Stimulated activated CD8-positive, alpha-beta memory T cell treated with anti-CD3 and anti-CD28 coated beads, Interleukin-4, amount 100 ng/mL, for 4 hours (primary cell): ENCODE measurements at places on chromosomes 16 and 17.

- DNase-seq: no peak
These were observed 26.3 kb downstream of the PMP22 start for GRCh38 chr17:15238676-15239422.

DNA sequence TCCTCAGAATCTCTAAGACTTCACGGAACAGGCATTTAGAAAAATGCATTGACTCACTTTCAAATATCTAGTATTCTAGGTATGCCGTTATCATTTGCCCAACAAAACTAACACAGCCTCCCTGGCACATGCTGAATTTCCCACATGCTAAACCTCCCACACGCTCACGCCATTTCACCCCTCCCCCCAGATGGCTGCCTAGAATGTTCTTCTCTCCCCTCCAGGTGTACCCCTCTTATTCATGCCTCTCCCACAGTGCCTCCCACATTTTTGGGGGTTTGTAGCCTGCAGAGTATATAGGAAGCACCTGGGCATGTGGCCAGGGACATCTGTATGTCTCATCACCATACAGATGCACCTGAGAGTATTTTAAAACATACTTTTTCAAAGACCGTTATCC lies 38.2 kb upstream of the ICAM2 start:
- no peak for DNase-seq

DNA sequence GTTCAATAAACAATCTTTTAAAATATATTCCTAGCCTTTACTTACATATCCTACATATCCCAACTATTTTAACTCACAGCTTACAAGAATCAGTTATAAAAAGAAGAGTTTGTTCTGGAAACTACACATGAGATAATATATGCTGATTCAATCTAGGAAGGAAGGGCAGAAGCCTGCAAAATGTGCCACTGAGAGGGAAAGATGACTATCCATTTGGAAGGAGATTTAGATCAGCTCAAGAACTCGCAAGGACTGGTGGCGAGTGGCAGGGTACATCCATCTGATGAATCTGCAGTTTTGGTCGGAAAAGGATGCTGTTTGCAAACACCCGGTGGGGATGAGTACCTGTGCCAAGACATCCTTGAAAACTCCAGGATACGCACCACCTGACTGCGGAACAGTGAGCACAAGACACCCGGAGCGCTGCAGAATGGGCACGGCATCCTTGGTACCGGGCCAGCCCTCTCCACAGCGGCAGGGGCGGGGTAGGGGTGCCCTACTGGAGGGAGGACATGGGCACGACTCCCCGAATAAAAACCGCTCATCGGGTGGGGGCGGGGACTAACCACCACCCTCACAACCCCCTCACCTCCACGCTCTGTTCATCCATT lies 723 bp downstream of the TRIM37 start:
- peak; percentile 57 for DNase-seq

GRCh38 chr16:81836279-81837054 lies 57.4 kb downstream of the PLCG2 start:
- no peak for DNase-seq

DNA sequence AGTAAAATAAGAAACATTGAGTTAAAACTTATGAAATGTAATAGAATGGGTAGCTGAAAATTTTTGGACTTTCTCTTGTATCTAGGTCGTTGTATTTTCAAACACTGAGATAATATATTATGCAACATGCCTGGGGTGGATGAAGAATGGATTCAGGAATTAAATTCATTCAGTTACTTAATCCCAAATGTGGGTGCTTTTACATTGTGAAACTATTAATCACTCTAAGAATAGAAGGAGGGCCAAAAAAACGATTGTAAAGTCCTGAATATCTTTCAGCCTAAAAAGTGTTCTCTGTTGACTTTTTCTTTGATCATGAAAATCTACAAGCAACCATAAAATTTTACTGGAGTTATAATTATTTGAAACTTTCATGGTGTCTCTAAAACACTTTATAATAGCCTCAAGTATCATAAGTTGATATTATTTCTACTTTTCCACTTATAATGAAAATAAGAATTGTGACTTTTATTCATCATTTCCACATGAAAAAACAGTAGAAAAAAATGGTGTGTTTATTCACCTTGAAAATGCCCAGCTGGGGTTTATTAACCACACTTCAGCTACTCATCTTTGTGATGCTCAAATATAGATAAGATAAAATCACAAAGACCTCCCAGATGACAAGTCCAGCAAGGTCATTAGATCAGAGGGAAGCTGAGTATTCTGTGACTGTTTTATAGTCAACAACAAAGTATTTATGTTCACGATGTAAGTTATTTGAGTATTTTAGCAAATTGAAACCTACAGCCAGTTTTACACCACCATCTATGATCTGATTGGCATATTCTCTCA lies 619.9 kb upstream of the SOX9 start:
- no peak for DNase-seq

GRCh38 chr17:46971647-46972300 lies 7.3 kb downstream of the RPRML start:
- no peak for DNase-seq

DNA sequence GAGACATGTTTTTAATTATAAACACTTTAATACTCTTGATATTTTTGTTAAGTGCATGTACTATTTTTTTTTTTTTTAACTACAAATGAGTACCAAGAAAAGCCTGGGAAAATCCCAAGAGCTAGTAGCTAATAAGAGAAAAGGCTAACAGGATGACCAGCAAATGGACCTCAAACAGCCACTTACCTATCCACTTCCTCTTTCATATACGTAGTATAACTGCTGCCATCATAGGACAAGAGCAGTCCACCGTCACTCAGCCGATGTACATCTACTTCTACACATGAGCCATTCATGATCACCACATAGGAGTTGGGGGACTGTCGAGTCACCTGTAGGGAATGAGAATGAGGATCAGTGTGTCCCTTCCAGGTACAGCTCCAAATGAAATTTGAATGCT lies 128.0 kb upstream of the C17orf78 start:
- no peak for DNase-seq

GRCh38 chr17:3754458-3755334 lies 31.0 kb downstream of the HASPIN start:
- DNase-seq: no peak

- DNase-seq: no peak
These were observed 525.2 kb upstream of the GOT2 start for GRCh38 chr16:59259074-59259949.

DNA sequence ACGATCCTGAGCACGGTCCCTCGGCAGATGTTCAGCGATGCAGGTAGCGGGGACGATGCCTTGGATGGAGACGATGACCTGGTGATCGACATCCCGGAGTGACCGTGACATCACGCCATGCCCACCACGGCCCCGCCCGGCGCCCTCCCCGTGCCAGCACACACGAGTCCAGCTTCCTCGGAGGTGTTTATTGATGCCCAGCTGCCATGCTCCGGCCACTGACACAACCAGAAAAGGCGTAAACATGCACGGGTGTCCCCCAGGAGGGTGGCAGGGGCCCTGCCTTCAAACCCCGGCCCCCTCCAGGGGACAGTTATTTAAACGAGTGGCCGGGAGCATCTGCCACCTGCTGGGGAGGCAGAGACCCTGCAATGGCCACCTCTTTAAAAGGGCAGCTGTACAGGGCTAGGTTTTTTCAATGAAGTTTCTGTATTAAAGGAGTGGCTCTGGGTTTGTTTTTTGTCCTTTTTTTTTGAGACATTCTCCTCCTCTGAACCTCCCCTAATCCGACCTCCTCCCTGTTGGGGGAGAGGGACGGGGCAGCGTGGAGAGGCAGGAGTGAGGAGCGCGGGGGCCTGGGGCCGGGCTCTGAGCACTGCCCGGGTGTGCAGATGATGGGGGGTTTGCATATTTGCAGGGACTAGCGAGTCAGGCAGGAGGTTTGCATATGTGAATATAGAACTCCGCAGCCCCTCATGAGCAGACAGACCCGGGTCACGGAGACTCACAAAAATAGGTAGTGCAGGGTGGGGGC lies 5.3 kb downstream of the DOC2A start:
- no peak for DNase-seq

DNA sequence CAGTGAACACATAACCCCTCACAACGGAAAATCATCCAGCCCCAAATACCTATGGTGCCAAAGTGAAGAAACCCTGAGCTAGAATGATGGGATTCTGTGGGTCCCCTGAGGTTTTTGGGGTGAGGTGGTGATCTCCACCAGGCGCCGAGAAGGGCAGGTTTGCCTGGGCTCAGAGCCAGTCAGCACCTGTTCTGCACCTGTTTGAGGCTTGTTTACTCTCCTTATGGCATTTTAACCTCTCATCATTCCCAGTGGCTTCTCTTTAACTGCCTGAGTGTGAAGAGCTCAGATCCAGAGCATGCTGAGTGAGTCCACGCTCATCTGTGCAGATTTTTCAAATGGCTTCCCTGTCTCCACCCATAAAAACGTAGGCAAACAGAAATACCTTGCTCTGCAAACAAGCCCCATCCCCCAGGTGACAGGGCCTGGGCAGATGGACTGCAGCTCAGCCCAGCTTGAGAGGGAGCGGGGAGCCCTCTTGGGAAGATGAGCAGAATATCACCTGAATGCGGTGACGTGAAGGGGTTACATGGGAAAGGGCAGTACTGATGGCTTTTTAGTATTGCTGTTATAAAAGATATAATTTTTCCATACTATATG lies 40.1 kb upstream of the CLEC19A start:
- DNase-seq: no peak

DNA sequence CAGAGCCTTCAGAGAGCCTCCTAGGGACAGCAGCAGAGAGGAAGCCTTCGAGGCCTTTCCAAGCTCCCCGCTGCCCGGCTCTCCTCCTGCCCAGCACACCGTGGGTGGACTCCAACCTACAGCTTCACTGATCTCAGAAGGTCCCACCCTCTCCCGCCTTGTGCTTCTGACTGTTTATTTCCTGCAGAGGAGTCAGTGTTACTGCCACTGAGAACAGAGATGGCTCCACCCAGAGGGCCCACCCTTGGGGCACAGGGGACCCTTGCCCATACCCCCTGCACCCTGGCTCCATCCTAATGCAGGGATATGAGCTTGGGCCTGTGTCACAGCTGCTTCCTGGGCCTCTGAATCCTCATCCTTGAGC lies 52.8 kb upstream of the TOB1 start:
- no peak for DNase-seq

- DNase-seq: no peak
These were observed 16.6 kb downstream of the GPR179 start for GRCh38 chr17:38326996-38327792.

DNA sequence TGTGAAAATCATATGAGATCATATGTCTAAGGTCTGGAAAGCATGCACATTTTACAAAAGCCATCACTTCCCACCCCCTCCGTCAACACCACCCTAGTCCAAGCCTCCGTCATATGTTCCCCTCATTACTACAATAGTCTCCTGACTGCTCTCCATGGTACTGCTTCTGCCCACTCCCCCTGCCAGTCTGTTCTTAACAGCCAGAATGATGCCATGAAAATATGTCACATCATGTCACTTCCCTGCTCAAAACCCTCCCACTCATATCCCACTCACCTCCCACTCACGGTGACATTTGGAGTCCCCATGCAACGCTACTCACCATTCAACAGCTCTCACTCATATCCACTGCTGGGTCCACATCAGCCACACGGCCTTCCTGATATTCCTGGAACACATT lies 432.3 kb downstream of the XYLT1 start:
- no peak for DNase-seq

- no peak for DNase-seq
These were observed 31.1 kb downstream of the RANBP10 start for GRCh38 chr16:67775273-67775672.

DNA sequence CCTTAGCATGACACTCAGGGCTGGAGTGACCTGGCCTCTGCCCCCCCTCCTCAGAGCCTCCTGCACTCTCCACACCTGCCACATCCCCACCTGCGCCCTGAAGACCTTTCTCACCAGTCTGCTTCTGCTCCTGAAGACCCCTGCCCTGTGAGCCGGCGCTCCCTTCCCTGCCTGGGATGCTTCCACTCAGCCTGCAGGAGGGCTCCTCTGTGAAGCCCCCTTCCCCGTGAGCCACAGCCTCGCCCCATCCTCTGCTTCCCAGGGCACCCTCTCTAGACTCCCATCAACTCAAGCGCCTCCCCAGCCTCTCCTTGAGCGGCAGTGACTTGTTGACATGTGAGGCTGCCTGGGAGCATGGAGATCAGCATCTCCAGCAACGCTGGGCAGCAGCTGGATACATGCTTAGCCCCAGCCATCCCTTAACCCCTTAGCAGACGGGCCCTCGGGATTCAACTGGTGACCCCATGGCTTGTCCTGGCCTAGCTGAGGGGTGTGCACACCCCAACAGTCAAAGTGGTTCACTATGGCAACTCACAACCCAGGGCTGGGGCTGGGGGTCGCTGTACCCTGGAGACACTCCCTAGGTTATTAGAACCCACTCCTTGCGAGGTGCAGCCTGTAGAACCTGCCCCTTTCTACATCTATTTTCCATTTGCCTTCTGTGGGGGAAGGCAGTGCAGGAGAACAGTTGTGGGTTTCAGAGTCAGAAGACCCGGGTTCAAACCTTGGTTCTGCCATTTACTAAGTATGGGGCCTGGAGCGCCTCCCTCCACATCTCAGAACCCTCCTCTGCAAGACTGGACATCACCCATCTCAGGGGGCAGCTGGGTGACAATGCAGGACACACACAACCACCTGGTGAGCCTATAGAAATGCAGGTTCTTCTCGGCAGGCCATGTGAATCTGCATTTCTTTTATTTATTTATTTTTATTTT lies 21.5 kb downstream of the TMEM235 start:
- no peak for DNase-seq

GRCh38 chr16:66479661-66480264 lies 52.7 kb downstream of the BEAN1 start:
- no peak for DNase-seq

- no peak for DNase-seq
These were observed 16.4 kb upstream of the KDM6B start for GRCh38 chr17:7817643-7817964.

- no peak for DNase-seq
These were observed 11.4 kb downstream of the ARSG start for GRCh38 chr17:68302666-68303065.

- DNase-seq: no peak
These were observed 42.0 kb downstream of the AXIN2 start for GRCh38 chr17:65519462-65519861.

- no peak for DNase-seq
These were observed 7.8 kb upstream of the MAPK7 start for GRCh38 chr17:19370493-19370960.

DNA sequence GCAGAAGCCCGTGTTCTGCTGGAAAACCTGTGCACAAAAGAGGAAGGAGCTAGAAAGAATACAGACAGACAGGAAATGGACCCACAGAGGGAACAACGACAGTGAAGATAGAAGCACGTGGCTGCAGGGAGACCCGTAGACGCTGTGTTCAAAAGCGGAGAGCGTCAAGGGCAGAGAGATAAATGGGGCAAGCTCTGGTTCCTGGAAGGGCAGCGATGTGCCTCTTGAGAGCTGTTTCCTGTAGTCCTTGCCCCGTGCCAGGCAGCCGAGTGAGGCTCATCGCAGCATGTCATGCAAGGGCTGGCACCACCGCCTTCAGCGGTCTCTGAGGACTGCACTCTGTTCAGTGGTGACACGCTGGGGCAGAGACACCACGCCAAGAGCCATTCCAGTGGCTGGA lies 43.6 kb upstream of the CACNG5 start:
- no peak for DNase-seq

- DNase-seq: no peak
These were observed at the start of gene RIPOR1 for GRCh38 chr16:67528222-67528869. Gene RIPOR1 (plus strand): TSS chr16:67528829. CDS start chr16:67538447, 9,618 bp downstream.
